T1000 (cell line): ENCODE measurements at places on chromosomes 3 and 15.

- no peak for DNase-seq
These were observed 11.3 kb upstream of the KNL1 start for GRCh38 chr15:40582726-40583246.

GRCh38 chr3:100005665-100006393 lies 108.5 kb downstream of the FILIP1L start:
- DNase-seq = no peak

GRCh38 chr15:66646799-66647198 lies 55.2 kb upstream of the SMAD6 start:
- DNase-seq = no peak

GRCh38 chr15:74995779-74996765 lies 709 bp downstream of the SCAMP5 start:
- DNase-seq = no peak

- DNase-seq = no peak
These were observed 3.8 kb upstream of the PCOLCE2 start for GRCh38 chr3:142892714-142893113.

DNA sequence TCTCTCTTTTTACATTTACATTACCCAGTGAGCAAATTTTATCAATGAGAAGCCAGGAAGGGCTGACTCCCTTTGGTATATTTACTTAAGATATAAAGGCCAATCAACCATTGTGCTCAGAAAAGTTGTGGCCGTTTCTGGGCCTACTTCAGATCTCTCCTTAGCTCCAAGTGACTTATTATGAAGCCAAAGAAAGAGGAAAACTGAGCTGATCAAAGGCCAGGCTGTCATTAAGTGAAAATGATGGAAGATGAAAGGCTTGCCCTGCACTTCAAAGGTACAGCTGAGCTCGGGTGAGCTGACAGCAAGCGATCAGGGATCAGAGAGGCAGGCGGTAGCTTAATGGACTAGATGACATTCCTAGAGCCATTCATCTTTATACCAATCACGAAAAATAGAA lies 24.8 kb downstream of the VGLL4 start:
- no peak for DNase-seq

DNA sequence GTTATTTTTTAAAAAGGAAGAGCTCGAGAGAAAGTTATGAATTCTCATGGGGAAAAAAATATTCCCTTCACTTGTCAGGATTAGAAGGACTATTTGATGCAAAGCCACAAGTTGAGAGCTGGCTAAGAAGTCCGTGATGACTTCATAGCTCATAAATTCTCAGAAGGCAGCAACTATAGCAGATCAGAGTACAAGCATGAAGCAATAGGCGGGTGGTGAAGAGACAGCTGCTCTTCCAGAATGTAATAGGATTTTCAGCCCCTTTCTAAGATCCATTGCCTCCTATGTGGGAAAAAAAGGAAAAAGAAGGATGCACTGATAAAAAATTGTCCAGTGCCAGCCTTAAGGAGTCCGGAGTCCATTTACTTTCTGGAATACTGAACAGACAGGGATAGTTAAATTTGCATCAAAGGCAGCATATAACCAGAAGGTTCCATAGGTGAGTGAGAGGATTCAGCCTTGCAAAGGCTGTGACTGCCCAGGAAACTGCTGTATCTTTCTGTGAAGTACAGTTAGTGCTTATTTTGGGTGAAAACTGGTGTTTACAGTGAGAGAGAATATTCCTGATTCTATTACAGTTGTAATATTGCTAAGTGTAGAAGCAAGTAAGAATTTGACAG lies 929.5 kb upstream of the ALCAM start:
- DNase-seq = peak; percentile 8

GRCh38 chr3:72177075-72178050 lies 392.4 kb upstream of the PROK2 start:
- DNase-seq = no peak

DNA sequence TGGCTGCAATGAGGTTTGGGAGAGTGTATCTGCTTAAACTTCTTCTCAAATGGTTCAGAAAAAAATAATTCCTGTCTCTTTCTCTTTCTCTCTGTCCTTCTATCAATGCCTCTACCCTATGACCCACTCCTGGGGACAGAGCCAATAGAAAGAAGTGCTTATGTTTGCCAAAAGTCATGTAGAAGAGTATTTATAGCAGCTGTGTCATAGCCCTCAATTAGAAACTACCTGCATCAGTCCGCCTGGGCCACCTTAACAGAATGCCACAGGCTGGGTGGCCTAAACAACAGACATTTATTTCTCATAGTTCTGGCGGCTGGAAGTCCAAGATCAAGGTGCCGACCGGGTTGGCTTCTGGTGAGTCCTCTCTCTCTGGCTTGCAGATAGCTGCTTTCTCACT lies 92.5 kb downstream of the HMG20A start:
- no peak for DNase-seq

- DNase-seq = no peak
These were observed 66.6 kb upstream of the UMPS start for GRCh38 chr3:124663690-124664089.

DNA sequence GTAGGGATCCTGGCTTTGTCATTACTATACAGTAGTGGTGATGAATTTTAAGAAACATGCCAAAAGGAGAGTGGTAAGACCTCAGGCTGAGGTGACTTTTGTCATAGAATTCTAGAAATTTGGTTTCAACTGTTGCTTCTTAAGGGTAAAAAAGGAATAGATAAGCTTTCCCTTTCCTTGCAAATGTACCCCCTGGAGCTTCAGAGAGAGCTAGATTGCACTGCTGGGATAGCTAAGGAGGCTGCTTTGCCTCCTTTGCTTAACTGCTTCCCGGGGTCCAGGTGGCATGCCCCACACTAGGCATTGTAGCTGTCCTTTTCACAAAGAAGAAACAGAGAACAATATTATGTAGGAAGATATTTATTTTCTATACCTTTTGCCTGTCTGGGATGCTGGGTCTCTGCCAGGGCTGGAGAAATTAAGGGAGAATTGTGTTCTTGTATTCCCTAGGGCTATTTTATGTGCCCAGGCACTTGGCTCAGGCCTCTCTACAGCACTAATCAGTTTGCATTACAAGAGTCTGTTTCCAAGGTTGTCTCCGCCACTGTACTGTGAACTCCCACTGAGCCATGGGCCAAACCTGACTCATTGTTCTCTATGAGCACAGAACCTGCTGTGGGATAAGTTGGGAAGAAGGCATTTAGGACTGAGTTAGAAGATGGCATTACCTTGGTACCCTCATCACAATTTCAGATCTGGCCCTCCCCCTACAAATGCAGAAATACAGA lies 460.0 kb downstream of the PDCD6IP start:
- no peak for DNase-seq

- no peak for DNase-seq
These were observed 358.2 kb downstream of the SQOR start for GRCh38 chr15:45993072-45993471.

DNA sequence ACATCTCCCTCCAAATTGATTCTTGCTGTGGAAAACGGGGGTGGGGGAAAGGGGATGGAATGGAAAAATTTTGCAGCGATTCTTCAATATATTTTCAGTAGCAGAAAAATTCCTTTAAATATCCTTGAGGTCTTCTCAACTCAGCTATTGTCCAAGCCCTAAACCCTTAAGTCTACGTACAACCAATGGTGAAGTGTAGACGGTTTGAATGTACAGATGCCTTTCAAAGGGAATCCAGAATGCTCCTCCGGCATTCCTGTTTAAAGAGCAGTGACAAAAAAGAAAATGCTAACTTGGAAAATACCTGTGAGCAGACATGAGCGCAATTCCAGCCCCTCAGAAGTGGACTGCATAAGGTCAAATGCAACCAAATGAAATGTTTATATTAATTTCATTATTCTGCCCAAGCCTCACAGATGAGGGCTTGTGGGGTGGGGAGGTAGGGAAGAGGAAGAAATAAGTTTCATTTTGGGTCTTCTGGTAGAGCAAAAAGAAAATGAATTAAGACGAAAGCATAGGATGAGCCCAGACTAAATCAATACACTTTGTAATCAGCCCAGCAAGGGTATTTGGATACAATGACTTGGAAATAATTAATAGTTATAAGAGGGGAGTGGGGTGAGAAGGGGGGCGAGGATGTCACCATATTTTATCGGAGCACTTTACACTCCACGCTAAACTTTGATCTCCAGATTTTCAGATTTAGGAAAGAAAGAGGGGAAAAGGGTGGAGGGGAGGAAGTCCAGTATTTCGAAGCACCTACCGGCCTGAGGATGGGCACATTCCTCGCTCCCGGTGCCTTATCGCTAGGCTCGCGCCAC lies 2.7 kb downstream of the FOXP1 start:
- no peak for DNase-seq

DNA sequence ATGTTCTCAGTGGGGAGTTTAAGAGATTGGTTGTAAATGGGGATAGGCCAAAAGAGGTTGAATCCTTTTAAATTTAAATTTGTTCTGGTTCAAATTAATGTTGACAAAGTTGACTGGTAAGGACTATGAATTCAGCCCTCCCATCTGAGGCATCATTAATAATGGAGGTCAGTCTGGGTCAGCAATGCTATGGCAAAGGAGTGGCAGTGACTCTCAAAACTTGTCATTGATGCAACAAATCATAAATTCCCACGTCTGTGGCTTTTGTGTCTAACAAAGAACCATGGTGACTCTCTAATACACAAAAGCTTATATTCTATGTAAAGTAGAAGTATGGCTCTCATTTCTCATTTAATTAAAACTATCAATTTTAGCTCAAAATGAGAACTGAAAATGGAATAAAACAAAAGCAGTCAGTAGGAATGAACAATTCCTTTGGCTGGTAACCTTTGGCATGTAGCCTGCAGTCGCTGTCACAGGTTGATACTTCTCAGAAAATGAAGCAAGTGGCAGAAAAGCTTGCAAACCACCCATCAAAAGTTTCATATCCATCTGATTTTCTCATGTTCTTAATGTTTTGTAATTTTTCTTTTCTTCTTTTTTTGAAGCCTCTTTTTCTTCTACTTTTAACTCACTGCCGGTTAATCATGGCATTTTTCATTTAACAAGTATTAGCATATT lies 12.2 kb upstream of the ZBED2 start:
- DNase-seq = no peak

GRCh38 chr15:42239528-42240182 lies 31.6 kb upstream of the VPS39 start:
- DNase-seq = no peak

DNA sequence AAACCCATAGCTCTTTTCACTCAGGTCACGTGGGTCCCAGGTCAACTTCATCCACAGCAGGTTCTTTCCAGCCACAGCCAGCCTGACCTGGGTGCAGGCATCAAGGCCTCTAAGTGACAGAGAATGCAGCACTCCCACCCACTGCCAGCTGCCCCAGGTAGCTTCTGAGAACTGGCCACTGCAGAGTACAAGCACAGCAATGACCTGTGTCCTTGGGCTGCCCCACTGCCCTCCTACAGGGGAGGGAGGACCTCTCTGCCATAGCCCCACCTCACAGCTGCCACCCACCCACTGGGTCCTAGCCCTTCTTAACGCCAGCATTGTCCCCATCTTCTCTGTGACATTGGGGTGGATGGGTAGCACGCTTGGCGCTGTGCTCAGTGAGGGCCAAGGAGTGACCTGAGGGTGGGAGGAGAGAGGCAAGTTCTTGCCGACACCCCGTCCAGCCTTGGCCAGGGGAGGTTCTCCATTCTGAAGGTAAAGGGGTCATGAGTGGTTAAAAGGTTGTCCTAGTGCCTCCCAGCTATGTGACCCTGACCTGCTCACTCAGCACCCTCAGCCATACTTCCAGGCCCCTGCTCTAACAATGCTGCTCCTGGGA lies 12.4 kb downstream of the CISH start:
- no peak for DNase-seq

GRCh38 chr15:99123713-99124451 lies 19.0 kb downstream of the SYNM start:
- DNase-seq = peak; percentile 94

DNA sequence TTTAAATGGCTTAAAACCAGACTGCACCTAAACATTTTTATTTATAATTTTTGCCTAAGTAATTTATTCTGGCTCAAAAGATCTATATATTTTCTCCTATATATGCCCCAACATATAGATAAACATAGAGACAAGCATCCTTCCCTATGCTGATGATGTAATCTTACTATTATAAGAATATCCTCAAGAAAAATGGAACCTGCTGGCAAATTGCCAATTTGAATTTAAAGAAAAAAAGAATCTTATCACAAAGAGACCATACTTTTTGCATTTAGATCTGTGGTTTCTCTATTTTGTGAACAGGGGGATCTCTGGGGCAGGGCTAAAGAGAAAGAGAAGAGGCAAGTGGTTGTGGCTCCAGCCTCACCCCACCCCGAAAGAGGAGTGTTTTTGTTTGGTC lies 107.2 kb upstream of the CMC1 start:
- no peak for DNase-seq

GRCh38 chr3:126886217-126886616 lies 96.7 kb upstream of the PLXNA1 start:
- no peak for DNase-seq

- DNase-seq = no peak
These were observed 43.3 kb downstream of the PLOD2 start for GRCh38 chr3:146117406-146118285.

- DNase-seq = no peak
These were observed 139.8 kb downstream of the BBX start for GRCh38 chr3:107662586-107662985.

GRCh38 chr3:88101142-88101541 lies 42.1 kb downstream of the ZNF654 start:
- no peak for DNase-seq

DNA sequence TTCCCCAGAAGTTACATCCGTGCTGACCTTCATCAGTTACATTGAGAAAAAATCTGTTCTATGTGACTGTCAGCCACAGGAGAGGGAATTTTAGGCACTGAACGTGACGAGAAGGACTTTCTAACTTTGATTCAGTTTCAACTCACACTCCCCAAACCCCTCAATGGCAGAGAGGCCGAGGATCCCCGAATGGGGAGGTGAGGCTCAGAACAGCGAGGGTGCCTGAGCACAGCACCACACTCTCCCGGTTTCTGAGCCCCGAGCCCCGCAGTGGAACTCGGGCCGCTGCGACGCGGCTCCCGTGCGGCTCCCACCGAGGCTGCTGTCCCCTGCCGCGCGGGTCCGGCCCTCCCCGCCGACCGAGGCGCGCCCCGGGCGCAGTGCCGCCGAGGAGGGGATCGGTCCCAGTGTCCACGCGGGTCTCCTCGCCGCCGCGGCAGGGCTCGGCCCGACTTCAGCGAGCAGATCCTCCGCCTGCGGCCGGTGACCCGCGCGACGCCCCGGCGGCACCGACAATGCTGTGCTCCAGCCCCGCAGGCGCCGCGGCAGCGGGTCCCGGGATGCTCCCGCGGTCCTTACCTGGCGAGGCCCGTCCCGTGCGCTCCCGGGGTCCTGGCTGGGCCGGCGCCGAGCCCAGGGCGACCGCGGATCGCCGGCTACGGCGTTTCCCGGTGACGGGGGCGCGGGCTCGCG lies 439 bp downstream of the CTXND1 start:
- no peak for DNase-seq

GRCh38 chr3:132880986-132881385 lies 157.2 kb upstream of the TMEM108 start:
- no peak for DNase-seq

DNA sequence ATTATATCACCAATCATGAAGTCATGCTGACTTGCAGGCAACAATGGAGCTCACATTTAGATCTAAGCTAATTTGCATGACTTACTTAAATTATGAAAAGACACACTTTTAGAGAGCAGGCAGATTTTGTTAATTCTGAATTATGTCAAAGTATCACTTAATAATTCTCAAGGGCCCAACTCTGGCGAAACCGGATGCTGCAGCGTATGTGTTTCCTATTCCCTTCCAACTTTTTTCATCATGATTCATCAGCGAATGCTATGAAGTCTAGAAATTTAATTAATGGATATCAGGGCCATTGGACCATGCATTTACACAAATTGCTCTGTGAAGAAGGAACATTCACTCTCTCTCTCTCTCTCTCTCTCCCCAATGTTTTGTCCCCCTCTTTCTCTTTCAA lies 63.5 kb upstream of the GOLGA8A start:
- DNase-seq = no peak

- no peak for DNase-seq
These were observed 63.3 kb downstream of the ULK4 start for GRCh38 chr3:41898631-41899030.
